CD4-positive, alpha-beta T cell (primary cell): ENCODE measurements at places on chromosomes 2 and 18. TPM values are rescaled to one million over a fixed set of nuclear protein-coding genes. Genes with fewer than 3 reads are reported as not detected.
A peak's percentile ranks its signal among the peaks of the same experiment; 100 is the strongest.

The PHLPP1 gene
- total RNA-seq, result 6.8 TPM

The MAPRE3 gene
- 3.4 TPM for total RNA-seq

The TPO gene
- total RNA-seq, result 0.27 TPM

The GALNT14 gene
- not detected for total RNA-seq

The CAVIN2 gene
- 0.14 TPM for total RNA-seq

The CCDC102B gene
- total RNA-seq, result 2.6 TPM

The NAGK gene
- total RNA-seq, result 62.3 TPM

The AQP12A gene
- total RNA-seq, result not detected

DNA sequence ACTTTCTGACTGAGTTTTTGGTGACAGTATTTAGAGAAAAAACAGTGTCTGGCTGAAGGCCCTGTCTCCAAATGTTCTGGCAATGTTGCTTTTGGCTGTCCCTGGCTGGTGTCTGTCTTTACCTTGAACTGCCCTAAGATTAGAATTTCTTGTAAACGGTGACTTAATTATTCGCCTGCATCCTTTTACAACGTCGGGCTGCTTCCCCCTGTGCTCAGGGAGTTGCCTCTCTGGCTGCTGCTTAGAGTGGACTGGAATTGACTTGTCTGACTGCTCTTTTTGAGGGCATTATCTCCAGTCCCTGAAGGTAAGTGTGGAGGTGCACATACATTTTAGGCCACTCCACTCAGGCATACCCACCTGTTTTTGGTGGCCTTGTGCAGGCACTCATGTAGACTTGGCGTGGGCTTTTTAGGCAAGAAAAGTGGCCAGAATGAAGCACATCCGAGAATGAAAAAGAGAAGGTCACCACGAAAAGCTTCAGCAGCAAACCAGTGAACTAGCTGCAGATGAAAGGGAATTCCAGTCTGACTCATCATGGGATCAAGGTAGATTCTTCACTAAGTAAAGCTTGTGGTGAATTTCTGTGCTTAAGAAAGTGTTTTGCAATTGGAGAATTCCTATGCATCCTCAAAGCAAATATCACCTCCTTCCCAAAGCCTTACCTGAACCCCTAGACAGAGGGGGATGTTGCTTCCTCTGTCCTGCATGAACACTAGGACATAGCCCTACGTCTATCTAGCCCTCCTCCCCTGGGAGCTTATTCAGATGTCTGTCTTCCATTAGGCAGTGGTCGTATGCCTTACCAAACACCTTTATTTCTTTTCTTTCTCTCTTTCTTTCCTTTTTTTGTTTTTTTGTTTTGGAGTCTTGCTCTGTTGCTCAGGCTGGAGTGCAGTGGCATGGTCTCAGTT is 230.3 kb upstream of the TRIB2 start:
- DNase-seq, result no peak
- no peaks in the 10 kb centered on the region for H3K27me3 ChIP-seq
- peaks cover 53% of the 10 kb centered on the region for H3K4me1 ChIP-seq
- peak overlapping the region; percentile 68 for H3K27ac ChIP-seq

- no peaks in the 10 kb centered on the region for H3K4me1 ChIP-seq
- no peak overlapping the region for H3K27ac ChIP-seq
- no peaks in the 10 kb centered on the region for H3K36me3 ChIP-seq
These were observed 96.3 kb upstream of the THUMPD2 start for GRCh38 chr2:39875182-39875913.

GRCh38 chr2:165529130-165529529 is 59.6 kb downstream of the CSRNP3 start:
- H3K27ac ChIP-seq, result no peak overlapping the region
- no peak overlapping the region for H3K4me3 ChIP-seq
- no peaks in the 10 kb centered on the region for H3K36me3 ChIP-seq
- DNase-seq, result no peak
- peaks cover 3% of the 10 kb centered on the region for H3K27me3 ChIP-seq

GRCh38 chr2:25684577-25685473 is 11.4 kb upstream of the DTNB start:
- H3K36me3 ChIP-seq, result no peaks in the 10 kb centered on the region
- no peak overlapping the region for H3K4me3 ChIP-seq
- no peaks in the 10 kb centered on the region for H3K27me3 ChIP-seq

DNA sequence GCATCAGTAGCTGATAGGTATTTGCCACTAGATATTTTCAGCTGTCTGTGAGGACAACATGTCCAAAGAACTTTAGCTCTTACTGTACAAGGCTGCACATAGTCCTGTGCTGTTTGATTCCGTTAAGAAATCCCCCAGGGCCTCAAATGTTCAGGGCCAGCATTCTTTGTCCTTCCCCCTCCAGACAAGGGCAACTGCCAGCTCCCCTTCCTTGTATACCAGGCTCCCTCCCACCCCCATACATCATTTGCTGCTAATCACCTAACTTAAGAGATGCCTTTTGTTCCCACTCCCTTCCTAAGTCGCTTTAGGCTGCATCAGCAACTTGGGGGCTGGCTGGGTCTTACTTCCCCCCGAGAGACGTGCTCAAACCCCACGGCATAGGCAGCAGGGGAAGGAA is 138.7 kb downstream of the CDH20 start:
- DNase-seq, result no peak
- no peaks in the 10 kb centered on the region for H3K36me3 ChIP-seq
- H3K27me3 ChIP-seq, result no peaks in the 10 kb centered on the region
- H3K27ac ChIP-seq, result no peak overlapping the region

DNA sequence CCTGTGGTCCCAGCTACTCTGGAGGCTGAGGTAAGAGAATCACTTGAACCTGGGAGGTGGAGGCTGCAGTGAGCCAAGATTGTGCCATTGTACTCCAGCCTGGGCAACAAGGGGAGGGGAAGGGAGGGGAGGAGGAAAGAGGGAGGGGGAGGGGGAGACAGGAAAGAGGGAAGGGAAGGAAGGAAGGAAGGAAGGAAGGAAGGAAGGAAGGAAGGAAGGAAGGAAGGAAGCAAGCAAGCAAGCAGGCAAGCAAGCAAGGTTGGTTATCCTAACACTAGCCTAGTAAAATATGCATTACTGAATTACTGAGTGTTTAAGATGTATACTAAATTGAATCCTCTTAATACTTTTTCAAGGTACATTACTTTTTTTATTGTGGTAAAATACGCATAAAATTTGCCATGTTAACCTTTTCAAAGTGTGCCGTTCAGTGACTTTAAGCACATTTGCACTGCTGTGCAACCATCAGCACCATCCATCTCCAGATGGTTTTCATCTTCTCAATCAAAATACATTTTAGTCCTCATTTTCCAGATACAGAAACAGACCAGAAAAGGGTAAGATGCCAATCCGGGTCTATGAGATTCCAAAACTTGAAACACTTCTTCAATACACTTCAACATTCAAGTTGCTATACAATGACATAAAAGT is 28.9 kb downstream of the NCKAP1 start:
- H3K27ac ChIP-seq, result no peak overlapping the region
- H3K4me3 ChIP-seq, result no peak overlapping the region
- no peaks in the 10 kb centered on the region for H3K27me3 ChIP-seq
- no peaks in the 10 kb centered on the region for H3K36me3 ChIP-seq
- DNase-seq, result no peak

DNA sequence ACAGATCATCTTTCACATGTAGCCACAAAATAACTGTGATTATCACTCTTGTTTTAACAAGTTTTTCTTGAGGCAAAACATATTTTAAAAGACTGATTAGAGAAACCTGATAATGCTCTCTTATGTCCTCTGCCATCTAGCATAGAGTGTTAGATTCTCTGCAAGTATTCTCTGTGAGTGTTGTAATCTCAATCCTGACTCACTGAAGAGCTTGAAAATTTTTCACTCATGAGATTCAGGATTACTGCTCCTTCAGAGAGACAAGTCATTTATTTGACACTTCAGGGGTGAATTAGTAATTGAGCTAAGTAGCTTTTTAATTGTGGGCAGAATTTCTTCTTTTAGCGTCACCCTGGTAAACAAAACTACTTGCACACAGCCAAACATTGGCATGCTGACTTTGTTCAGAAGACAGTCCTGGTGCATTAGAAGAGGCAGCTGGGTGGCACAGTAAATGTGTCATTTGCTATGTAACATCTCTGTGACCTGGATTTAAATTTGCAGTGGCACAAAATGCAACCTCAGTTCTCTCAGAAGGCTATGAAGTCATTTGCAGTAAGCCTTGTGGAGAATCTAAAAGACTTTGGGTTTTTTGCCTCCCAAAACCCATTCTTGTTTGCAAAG is 172.9 kb downstream of the LRP1B start:
- DNase-seq, result no peak
- H3K36me3 ChIP-seq, result no peaks in the 10 kb centered on the region
- no peaks in the 10 kb centered on the region for H3K4me1 ChIP-seq
- no peak overlapping the region for H3K27ac ChIP-seq

DNA sequence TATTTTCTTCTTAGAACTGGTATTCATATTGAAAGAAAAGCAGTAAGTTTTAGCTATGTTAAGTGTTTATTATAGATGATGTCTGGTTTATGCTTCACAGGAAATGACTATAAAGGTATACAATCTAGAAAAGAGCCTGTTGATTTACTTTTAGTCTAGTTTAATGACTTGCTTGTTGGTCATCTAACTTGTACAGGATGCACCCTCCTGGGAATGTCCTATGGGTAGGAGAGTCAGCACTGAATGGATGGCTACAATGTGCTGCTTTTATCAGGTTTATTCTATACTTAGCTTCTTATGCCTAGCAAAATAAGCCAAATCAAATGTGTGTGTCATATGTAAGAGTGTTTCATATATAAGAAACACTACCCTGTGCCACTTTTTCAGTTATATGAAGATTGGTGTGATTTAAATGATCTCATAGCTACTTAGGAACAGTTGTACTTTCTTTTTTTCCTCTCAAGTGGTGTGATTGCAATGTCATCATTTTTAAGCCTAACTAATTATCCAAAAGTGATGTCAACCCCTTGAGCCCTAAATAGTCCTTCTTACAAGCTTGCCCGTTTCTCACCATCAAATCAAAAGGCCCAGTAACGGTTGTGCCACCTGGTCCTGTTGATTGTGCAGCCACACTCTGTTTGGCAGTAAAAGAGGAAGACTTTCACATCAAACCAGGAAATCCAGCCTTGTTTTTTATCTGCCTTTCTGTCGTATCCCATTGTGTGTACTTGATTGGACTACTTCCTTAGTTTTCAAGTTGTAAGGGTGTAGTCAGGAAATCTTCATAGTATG is 176.0 kb downstream of the DIS3L2 start:
- H3K36me3 ChIP-seq, result peaks cover 9% of the 10 kb centered on the region
- H3K4me3 ChIP-seq, result no peak overlapping the region
- DNase-seq, result no peak
- no peak overlapping the region for H3K27ac ChIP-seq

- no peak overlapping the region for H3K4me3 ChIP-seq
- peak; percentile 57 for DNase-seq
- no peaks in the 10 kb centered on the region for H3K27me3 ChIP-seq
- H3K4me1 ChIP-seq, result no peaks in the 10 kb centered on the region
- no peaks in the 10 kb centered on the region for H3K36me3 ChIP-seq
- H3K27ac ChIP-seq, result no peak overlapping the region
These were observed 54.8 kb downstream of the ZNF407 start for GRCh38 chr18:74652392-74652988.

- no peak overlapping the region for H3K27ac ChIP-seq
- H3K36me3 ChIP-seq, result no peaks in the 10 kb centered on the region
- no peak for DNase-seq
- no peaks in the 10 kb centered on the region for H3K4me1 ChIP-seq
- H3K27me3 ChIP-seq, result no peaks in the 10 kb centered on the region
These were observed 19.7 kb downstream of the VIL1 start for GRCh38 chr2:218438596-218438995.

GRCh38 chr2:207165121-207166038 is at the start of gene KLF7:
KLF7 (minus strand) TSS chr2:207165948; CDS start chr2:207165568, 380 bp downstream.
- peak within 1 kb of the TSS; percentile 99 for H3K27ac ChIP-seq
- H3K4me1 ChIP-seq, result peaks cover 37% of the 10 kb centered on the region
- peak; percentile 67 for DNase-seq
- peak within 1 kb of the TSS; percentile 71 for H3K4me3 ChIP-seq

GRCh38 chr2:108222261-108222660 is 17.5 kb upstream of the SULT1C3 start:
- no peaks in the 10 kb centered on the region for H3K4me1 ChIP-seq
- H3K27ac ChIP-seq, result no peak overlapping the region
- H3K27me3 ChIP-seq, result no peaks in the 10 kb centered on the region
- DNase-seq, result no peak
- no peak overlapping the region for H3K4me3 ChIP-seq

- no peaks in the 10 kb centered on the region for H3K27me3 ChIP-seq
- DNase-seq, result no peak
- H3K36me3 ChIP-seq, result no peaks in the 10 kb centered on the region
- no peak overlapping the region for H3K27ac ChIP-seq
- no peak overlapping the region for H3K4me3 ChIP-seq
These were observed 98.3 kb downstream of the MYCN start for GRCh38 chr2:16038621-16039020.

GRCh38 chr2:189281201-189281600 is 101.6 kb upstream of the COL5A2 start:
- no peak overlapping the region for H3K27ac ChIP-seq
- H3K4me1 ChIP-seq, result no peaks in the 10 kb centered on the region
- no peak for DNase-seq
- no peaks in the 10 kb centered on the region for H3K27me3 ChIP-seq

- no peaks in the 10 kb centered on the region for H3K36me3 ChIP-seq
- H3K4me1 ChIP-seq, result no peaks in the 10 kb centered on the region
- no peak overlapping the region for H3K27ac ChIP-seq
- DNase-seq, result no peak
These were observed 59.8 kb downstream of the MCFD2 start for GRCh38 chr2:46855805-46856204.

GRCh38 chr2:237900891-237901831 is 41.7 kb downstream of the RAMP1 start:
- no peak overlapping the region for H3K27ac ChIP-seq
- peaks cover 60% of the 10 kb centered on the region for H3K4me1 ChIP-seq
- H3K4me3 ChIP-seq, result no peak overlapping the region
- H3K36me3 ChIP-seq, result no peaks in the 10 kb centered on the region
- H3K27me3 ChIP-seq, result no peaks in the 10 kb centered on the region

DNA sequence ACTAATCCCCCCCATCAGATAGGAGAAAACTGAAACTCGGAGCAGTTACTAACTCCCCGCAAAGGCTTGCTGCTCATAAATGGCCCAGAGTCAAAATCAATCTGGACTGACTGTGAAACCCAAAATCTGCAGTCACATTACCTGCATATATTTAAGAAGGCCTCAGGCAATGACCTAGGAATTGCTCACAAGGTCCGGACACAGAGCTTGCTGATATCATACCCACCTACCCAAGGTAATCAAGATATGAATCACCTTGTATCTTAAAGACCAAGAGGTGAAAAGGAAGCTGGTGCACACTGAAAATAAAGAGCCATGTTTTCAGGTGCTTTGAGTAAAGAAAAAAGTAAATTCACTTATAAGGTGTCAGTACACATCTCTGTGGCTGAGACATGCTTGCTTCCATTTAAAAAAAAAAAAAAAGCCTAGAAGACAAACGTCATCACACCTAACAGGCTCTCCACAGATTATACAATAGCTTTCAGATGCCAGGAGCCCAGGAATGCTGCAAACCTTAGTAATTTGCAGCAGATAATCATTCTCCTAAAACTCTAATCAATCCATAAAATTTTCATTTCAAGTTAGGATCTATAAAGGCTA is 195.4 kb downstream of the ZEB2 start:
- no peak for DNase-seq
- no peak overlapping the region for H3K27ac ChIP-seq
- peaks cover 13% of the 10 kb centered on the region for H3K4me1 ChIP-seq
- H3K4me3 ChIP-seq, result no peak overlapping the region
- no peaks in the 10 kb centered on the region for H3K27me3 ChIP-seq
- no peaks in the 10 kb centered on the region for H3K36me3 ChIP-seq
